Karpas-422 (cell line): ENCODE measurements at places on chromosomes 7 and 10.

GRCh38 chr7:36784991-36785940 is 61.0 kb upstream of the AOAH start:
- DNase-seq: no peak

DNA sequence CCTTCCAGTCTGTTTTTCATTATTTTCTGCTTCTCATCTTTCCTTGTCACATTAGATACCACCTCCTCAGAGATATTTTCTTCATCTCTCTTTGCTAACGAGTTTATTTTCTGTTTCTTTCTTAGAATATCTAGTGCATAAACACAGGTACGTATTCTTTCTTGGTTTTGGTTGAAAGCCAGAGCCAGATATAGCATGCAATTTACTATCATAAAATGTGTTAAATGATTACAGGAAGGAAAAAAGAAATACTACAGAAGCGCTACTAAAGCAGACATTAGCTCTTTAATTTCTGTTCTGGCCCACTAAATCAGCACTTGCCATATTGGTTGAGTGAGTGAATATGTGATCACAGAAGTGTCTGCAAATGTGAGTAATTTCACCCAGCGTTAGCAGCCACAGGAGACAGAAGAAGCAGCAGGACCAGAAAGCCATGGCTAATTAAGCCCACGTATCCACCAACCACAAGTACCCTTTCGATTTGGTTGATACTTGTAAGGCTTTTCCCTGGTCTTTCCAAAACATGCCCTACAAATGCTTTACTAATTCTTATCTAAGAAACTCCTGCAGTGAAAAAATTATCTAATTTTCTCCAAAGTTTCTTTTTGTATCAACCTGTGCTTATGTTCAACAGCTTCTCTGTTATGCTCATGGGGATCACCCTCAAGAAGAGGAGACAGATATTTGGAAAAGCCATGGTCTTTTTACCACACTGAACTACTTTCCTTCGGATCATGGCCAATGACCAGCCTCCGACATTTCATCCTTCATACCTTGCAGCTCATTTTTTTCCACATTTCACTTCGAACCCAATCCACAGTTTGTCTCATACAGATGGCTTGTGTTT is 23.1 kb upstream of the MACC1 start:
- no peak for DNase-seq

DNA sequence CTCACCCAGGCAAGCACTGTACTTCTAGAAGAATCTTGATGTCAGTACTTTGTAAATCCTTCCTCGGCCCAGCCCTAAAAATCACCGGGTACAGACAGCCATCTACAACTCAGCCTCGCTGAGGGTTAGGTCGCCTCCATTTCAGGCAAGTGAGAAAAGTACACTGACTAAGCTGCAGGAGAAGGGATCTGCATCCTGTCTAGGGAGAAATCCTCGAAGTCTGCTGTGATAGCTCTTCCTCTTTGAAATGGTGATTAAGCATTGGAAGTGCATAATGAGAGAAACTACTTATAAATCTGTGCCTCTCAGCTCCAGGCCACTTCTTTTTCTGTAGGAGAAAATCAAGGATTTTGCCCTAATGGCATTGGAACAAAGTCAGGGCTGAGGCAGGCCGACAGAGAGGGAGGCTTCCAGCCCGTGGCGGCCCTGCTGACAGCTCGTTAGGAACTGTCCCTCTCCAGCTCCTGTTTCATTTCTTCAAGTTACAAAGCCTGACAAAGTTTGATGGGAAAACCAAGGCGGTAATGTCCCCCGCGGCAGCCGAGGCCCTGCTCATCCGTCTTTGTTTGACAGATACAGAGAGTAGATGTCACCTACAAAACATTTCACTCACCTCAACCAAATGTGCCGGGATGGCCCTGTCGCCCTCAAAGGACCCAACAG is 14.1 kb upstream of the GOT1 start:
- DNase-seq: no peak

DNA sequence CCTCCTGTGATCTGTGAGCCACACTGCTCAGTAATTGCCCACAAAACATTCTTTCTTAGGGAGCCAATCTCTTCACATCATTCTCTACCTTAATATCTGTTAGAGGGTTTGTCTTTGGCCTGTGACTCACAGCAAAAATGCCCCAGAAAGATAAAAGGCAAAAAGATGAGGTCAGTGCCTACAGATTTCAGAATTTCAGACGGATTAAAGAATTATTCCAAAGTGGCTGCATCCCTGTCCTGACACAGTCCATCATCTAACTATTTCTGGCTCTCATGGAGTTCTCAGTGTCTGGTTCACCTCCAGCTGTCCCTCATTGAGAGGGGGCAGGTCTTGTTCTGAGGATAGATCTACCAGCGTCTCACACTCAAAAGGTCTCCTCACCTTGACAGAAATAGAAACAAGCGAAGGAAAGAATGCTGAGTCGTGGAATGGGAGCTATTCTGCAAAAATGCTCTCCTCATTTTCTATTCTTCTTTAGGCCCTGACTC is 138.5 kb upstream of the AOAH start:
- no peak for DNase-seq

DNA sequence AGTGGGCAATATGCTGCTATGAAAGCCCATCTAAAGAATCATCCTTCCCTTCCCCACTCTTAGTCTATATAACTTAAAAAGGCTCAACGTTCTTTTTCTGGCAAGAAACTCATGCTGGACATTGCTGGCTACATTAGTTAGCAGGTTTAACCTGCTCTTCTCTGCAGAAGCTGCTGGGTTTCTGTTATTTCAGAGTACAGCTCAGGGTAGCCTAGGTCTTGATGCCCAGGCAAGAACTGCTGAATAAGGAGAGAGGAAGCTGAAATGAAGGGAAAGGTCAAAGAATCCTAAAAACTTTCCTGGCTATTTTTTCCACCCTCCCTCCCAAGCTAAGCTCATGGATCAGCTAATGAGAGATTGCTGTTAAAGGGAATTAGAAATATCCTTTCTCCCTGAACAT is 79.4 kb downstream of the ANKIB1 start:
- DNase-seq: no peak

DNA sequence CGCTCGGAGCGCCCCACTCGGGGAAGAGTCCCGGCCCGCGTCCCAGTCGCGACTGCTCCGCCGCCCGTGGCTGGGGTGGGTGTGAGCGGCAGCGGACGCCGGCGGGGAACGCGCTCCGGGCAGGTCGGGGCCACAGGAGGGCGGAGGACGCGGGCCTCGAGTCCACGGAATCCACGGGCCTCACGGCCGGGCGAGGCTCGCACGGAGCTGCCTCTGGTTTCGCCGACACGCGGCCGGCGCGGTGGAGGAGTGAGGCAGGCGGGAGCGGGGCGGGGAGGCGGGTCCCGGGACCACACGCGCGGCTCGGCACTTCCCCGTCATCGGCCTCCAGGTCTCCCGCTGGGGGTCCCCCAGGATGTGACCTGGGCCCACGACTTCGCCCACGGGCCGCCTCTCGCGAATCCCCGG is 533 bp upstream of the NKX6-2 start:
- DNase-seq: no peak

DNA sequence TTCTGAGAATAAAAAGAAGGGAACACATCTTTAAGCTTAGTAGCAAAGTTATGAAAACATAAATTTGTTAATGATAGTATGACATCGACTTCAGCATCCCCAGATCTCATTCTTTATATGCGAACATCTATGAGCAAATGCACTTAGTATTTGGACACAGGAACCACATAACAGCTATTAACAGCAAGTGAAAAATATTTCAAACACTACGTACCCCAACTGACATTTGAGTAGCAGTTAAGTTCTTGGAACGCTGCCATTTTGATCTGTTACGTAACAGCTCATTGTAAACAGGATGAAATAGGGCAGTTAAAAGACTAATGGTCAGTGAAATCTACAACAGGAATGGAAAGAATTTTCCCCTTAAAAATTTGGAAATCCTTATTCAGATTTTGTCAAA is 428.9 kb downstream of the TNS3 start:
- DNase-seq: no peak

DNA sequence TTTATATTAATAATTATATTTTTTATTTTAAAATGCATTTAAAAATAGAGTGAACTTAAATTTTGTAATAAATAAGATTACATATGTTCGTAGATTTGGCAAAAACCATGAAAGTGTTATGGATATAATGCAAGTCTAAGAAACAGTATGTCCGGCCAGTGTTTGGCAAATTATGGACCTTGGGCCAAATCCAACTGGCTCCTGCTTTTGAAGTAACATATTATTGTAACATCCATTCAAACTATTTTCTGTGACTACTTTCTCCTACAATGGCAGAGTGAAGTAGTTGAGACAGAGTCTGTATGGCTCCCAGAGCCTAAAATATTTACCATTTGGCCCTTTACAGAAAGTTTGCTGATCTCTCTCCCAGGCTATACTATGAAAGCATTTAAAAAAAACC is 38.9 kb downstream of the TMEM229A start:
- no peak for DNase-seq

DNA sequence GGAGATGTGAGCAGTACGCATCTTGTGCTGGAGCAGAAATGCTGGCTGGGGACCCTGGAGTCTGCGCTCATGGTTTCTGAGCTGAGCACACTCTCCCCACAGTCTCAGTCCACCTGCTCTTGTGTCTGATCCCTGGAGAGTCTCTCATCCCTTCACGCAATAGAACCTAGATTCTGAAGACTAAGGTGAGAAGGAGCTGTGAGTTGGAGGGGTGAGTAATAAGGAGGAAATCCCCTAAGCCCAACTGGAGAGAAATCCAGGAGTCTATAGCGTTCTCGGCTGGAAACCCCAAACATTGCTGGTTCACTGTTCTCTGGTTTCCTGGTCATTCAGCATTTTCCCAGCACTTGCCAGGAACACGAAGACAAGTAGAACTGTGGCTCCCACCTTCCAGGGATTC is 68.3 kb upstream of the SMNDC1 start:
- no peak for DNase-seq

DNA sequence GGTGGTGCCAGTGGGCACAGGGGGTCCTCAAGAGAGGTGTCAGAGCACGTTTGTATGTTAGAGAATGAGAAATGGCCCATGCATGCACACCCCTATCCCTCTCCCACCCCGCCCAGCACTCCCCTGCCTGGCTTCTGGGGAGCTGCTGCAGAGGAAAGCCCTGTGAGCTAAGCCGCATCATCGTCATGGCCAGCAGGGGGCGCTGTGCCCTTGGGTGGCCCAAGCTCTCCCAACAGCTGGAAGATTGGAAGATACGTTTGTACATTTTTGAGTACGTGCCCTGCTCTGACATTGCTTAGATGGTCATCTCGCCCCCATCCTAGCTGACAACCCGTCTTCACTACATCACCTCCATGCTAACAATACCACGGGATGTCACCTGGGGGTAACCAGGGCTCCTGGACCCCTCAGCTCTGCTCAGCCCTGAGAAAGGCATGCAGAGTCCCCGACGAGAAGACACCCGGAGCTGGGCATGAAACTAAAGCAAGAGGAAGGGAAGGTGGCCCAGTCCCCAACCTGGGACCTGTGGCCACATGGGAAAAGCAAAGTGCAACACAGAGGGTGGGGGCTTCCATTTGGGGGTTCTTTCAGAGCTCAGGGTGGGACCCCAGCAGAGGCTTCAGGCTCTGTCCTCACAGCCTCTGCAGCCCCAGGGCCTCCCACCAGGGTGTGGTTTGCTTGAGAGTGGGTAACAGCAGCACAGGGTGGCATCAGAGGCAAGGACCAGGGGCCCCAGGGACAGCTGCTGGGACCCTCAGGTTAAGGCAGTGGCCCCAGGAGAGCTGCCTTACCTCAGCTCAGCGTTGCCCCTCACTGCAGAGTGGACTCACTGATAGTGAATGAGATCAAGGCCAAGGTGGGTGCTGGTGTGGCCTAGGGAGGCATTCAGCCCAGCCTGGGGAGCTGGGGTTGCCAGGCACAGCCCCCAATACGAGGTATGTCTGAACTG is 136.6 kb downstream of the PTPN20 start:
- peak; percentile 83 for DNase-seq

GRCh38 chr7:158586499-158587161 is 993 bp downstream of the PTPRN2 start:
- DNase-seq: no peak

GRCh38 chr10:89548673-89549072 is 13.3 kb upstream of the SLC16A12 start:
- DNase-seq: no peak

- DNase-seq: no peak
These were observed 93.3 kb upstream of the FZD8 start for GRCh38 chr10:35735412-35735811.

DNA sequence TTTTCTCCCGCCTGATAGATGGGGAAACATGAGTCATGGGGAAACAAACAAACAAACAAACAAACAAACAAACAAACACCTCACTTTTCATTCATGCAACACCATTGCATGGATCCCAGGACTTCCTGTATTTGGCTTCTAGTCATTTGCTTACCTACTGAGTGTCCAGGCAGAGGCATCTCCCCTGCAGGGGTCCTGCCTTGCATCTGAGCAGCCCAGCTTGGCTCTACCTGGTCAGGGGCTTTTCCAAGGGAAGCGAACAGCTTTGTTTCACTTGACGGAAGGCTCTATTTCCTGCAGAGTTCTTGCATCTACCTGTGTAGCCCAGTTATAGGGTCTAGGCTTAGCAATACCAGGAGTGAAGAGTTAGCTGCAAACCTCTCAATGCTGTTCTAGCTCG is 374.2 kb downstream of the GATA3 start:
- no peak for DNase-seq

- DNase-seq: no peak
These were observed 111.3 kb upstream of the RPA3 start for GRCh38 chr7:7829667-7830066.

- no peak for DNase-seq
These were observed 19.8 kb upstream of the CLDN12 start for GRCh38 chr7:90383422-90383821.
